Psoas muscle (tissue), 8 donors: ENCODE measurements at places on chromosomes 2 and 18. TPM values are rescaled to one million over a fixed set of nuclear protein-coding genes. Genes with fewer than 3 reads are reported as not detected.

PJVK gene
- polyA plus RNA-seq = 0.34 TPM

FBLN7 gene
- 0.23 TPM for polyA plus RNA-seq

PNKD gene
- polyA plus RNA-seq = 86.9 TPM

NT5DC4 gene
- not detected for polyA plus RNA-seq

AQP4 gene
- polyA plus RNA-seq = 26.2 TPM

PLA2R1 gene
- 0.21 TPM for polyA plus RNA-seq

LYG1 gene
- polyA plus RNA-seq = 1.4 TPM

DNA sequence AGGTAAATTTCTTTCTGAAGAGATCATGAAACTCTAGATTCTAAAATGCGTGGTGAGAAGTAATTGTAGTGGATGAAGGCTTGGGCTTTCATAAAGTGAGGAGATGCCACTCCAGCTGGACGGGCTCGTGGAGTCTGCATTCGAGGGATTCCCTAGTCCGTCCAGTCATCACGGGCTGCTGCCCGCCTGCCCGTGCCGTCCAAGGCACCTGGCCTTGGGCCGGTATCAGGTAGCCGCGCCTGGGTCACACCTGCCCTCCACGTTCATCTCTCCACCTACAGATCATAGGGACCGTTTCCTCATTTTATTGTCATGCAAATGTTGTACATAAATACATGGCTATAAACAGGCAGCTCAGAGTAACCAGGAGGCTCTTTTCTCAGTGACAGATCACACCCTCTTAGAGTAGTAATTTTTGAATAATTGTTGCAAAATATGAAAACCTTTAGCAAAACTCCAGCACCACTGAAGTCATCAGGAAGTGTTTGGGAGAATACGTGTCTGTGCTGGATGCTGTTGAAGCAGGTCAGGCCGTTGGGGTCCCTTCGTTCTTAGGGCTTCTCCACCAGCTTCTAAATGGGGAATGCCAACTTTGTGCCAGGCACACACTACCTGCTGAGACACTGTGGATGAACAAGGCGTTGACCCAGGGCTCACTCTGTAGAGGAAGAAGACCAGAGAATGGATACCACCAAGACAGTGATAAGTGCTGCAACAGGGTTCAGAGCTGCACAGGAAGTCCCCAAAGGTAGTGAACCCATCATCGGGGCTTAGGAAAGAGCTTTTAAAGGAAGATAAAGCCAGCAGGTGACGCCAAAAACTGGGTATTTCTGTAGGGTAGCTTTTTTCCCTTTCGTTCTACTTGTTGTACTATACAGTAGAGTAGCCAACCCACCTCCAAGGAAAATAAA, 112.5 kb downstream of the FAM210A start:
- H3K4me3 ChIP-seq = no peak overlapping the region
- H3K4me1 ChIP-seq = peaks cover 26% of the 10 kb centered on the region
- H3K36me3 ChIP-seq = no peaks in the 10 kb centered on the region
- DNase-seq = no peak

GRCh38 chr2:118774458-118775133, 72.9 kb downstream of the EN1 start:
- no peak overlapping the region for H3K27ac ChIP-seq
- H3K4me1 ChIP-seq = no peaks in the 10 kb centered on the region
- peak overlapping the region; percentile 71 for H3K4me3 ChIP-seq
- no peaks in the 10 kb centered on the region for H3K36me3 ChIP-seq

DNA sequence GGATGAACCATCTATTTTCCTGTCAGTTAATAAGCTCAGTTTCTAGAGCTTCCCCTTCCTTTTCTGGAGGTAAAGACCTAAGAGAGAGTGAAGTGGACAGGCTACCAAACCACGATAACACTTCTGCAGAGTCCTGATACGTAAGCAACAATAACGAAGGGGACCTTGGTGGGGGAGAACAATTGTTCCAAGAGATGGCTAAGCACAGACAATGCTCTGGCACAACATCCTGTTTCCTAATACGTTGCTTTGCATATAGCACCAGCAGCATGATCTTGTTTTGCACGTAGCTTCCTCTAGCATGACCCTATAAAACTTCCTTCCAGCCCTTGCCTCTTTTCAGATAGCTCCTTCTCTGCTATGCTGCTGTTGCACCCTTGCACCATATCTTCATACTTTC, 247.3 kb downstream of the RAD51AP2 start:
- no peaks in the 10 kb centered on the region for H3K27me3 ChIP-seq
- no peaks in the 10 kb centered on the region for H3K4me1 ChIP-seq
- no peaks in the 10 kb centered on the region for H3K36me3 ChIP-seq
- DNase-seq = no peak

DNA sequence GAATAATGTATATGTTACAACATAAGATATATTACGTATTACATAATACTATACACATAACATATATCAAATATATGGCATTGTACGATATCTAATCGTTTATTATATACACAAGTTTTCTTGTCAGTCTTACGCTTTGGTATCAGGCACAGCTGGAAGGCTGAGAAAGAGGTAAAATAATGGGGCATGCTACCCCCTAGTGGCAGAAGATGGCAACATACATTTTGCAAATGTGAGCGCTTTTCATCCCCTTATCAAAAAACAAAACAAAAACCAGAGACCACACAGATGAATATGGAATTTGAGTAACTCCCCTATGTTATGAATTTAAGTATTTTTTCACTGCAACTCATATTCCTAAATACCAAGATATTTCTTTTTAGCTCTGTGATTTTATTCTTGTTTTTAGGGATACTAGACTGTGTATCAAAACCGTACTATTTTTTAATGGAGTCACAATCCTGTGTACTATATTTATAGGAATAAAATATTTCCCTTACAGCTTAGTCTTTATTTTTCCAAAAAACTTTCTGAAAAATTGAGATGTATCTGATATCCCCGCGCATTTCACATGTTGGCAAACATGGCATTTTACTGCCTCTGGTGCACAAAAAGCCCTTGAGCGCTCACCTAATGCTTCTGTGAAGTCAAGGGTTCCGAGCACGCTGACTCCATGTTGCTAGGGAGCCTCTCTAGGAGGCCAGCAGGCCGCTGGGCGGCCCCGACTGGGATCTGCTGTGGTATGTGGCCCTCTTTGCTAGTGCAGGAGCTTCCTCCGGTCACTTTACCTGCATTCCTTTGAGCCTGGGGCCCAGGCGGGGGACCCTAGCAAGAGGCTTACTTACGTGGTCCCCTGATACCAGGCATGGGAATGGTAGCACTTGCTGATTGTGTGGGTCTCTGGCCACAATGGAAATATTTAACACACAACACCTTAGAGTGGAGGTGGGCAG, 62.5 kb downstream of the SLC4A3 start:
- no peaks in the 10 kb centered on the region for H3K27me3 ChIP-seq
- H3K4me1 ChIP-seq = peaks cover 9% of the 10 kb centered on the region

DNA sequence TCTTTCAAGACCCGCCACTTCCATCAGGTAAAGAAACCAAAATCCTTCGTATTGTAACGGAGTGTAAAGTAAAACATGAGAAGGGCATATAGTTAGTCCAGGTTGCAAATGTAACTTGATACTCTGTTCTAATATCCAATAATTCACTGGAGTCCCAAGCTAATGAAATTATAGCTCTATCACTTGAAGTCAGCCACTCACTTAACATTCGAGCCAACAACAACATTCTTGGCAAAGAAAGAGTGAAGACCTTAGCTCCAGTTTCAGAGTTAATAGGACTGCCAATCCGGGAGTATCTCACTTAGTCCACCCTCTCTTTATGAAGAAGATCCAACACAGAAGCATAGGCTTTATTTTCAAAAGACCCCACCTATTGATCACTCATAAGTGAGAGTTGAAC, 298.0 kb upstream of the SOX11 start:
- DNase-seq = no peak
- no peak overlapping the region for H3K27ac ChIP-seq
- H3K4me1 ChIP-seq = peaks cover 12% of the 10 kb centered on the region
- no peak overlapping the region for H3K4me3 ChIP-seq
- no peaks in the 10 kb centered on the region for H3K27me3 ChIP-seq
- H3K36me3 ChIP-seq = no peaks in the 10 kb centered on the region

DNA sequence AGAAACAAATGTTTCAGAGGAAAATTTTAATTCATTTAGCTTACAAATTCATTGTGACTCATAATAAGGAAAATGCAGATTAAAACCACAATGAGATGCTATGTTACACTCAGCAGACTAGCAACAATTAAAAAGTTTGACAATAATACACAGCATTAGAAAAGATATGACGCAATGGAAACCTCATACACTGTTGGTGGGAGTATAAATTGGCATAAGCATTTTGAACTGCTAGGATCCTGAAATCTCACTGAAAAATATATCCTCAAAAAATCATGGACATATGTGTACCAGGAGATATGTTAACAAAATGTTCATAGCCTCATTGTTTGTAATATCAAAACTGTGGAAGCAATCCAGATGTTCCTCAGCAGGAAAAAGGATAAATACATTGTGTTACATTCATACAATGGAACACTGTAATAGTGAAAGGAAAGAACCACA, 13.7 kb downstream of the CALCRL start:
- no peaks in the 10 kb centered on the region for H3K36me3 ChIP-seq
- H3K4me1 ChIP-seq = no peaks in the 10 kb centered on the region
- no peaks in the 10 kb centered on the region for H3K27me3 ChIP-seq

DNA sequence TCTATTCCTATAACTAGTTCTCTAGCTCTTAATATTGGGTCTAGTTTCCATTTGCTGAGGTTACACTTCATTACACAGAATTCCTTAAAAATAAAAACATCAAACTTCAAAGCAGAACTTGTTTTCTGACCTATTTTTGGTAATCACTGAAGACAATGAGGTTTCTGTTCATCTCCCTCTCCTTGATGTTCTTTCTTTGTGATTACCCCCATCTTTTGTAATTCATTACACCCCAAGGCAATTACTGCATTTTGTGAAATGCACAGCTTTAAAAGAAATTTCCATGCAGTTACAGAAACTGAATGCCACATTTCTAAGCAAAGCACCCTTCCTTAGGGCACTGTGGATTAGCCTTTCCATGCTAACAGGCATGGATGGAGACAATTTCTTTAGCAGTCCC, 363.2 kb upstream of the RND3 start:
- no peak for DNase-seq
- no peaks in the 10 kb centered on the region for H3K4me1 ChIP-seq
- H3K27ac ChIP-seq = no peak overlapping the region

GRCh38 chr2:143808166-143808565, 678.9 kb downstream of the ARHGAP15 start:
- no peaks in the 10 kb centered on the region for H3K36me3 ChIP-seq
- no peak for DNase-seq
- no peak overlapping the region for H3K27ac ChIP-seq
- no peaks in the 10 kb centered on the region for H3K27me3 ChIP-seq
- no peak overlapping the region for H3K4me3 ChIP-seq
- no peaks in the 10 kb centered on the region for H3K4me1 ChIP-seq

GRCh38 chr2:133223226-133223625, 345.0 kb downstream of the NCKAP5 start:
- H3K4me1 ChIP-seq = no peaks in the 10 kb centered on the region
- no peak overlapping the region for H3K4me3 ChIP-seq
- DNase-seq = no peak
- peaks cover 2% of the 10 kb centered on the region for H3K27me3 ChIP-seq
- no peaks in the 10 kb centered on the region for H3K36me3 ChIP-seq

GRCh38 chr2:52510432-52510831, 1257.2 kb upstream of the CHAC2 start:
- no peak overlapping the region for H3K27ac ChIP-seq
- H3K4me1 ChIP-seq = no peaks in the 10 kb centered on the region
- no peaks in the 10 kb centered on the region for H3K36me3 ChIP-seq
- no peaks in the 10 kb centered on the region for H3K27me3 ChIP-seq
- no peak overlapping the region for H3K4me3 ChIP-seq

- H3K36me3 ChIP-seq = no peaks in the 10 kb centered on the region
- H3K4me1 ChIP-seq = peaks cover 28% of the 10 kb centered on the region
- H3K27me3 ChIP-seq = no peaks in the 10 kb centered on the region
- no peak overlapping the region for H3K4me3 ChIP-seq
- peak; percentile 68 for DNase-seq
Measured at GRCh38 chr2:30653847-30654246, 153.4 kb downstream of the CAPN13 start.

DNA sequence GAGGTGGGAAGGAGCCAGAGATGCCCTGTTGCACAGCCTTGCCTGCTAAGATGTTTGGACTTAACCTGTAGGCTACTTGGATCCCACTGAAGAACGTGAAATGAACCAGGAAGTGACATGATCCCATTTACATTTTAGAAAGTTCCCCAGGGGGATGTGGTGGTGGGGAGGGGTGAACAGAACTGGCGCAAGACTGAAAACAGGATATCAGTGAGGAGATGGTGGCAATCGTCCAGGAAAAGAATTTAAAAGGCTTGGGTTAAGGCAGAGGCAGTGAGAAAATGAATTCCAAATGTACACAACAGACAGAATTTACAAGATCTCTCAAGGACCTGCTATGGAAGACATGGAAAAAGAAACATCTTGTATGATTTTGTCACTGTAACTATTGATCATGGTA, 42.3 kb downstream of the SULT1C2 start:
- no peak overlapping the region for H3K27ac ChIP-seq
- H3K36me3 ChIP-seq = no peaks in the 10 kb centered on the region
- no peak for DNase-seq
- peaks cover 2% of the 10 kb centered on the region for H3K27me3 ChIP-seq

DNA sequence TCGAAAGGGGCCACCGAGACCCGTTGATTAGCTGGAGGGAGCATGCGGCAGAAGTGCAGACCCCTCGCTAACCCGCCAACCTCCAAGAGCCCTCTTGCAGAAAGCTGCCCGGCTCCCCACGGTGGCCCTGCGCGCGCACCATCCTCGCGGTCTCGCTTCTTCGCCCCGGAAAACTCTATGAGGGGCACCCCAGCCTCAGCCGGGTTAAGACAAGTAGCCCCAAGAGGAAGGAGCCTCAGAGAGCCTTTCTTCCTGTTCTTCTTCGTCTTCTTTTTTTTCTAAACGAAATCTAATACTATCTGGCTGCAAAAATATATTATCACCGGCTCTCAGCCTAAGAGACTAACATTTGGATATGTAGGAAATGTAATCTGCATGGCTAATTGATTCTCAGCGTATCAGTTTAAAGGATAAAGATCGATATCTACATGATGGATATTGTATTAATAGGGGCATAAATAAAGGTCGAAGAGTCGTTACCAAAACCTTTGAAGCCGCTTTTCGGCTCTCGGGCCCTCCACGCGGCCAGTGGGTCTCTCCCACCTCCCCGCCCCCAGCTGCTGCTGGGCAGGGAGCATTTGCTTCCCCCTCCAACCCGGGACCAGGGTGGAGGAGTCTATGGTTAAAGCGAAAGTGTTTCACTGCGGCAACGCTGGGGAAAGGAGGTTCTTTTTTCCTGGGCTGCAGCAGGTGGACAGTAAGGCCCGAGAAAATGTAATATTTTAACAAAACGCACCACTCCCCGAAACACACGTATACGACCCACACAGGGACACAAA, 6.1 kb upstream of the PAX3 start:
- peaks cover 7% of the 10 kb centered on the region for H3K4me1 ChIP-seq
- H3K27ac ChIP-seq = peak overlapping the region; percentile 76
- DNase-seq = no peak
- no peaks in the 10 kb centered on the region for H3K36me3 ChIP-seq
